ENCODE measurements at places on chromosomes 4 and X.

DNA sequence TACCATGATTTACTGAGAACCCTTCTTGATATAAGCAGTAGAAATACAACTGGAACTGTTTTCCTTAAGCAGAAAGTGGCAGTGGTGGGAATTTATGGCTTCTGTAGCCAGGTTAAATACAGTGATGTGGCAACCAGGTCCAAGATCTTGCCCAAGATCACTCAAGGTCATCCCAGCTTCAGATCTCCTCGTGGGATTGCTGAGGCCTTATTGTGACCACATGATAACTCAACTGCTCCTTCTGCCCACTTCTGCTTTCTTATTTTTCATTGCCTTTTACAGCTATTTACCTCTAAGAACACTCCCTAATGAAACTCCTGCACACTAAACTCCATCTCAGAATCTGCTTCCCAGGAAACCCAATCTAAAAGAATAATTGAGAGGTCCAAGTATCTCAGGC is 12.4 kb upstream of the CYBB start:
- DNase-seq = no peak

GRCh38 chrX:40281336-40282005 is 183.7 kb upstream of the BCOR start:
- no peak for DNase-seq

GRCh38 chr4:122163767-122164166 is 11.6 kb downstream of the BLTP1 start:
- DNase-seq = no peak

DNA sequence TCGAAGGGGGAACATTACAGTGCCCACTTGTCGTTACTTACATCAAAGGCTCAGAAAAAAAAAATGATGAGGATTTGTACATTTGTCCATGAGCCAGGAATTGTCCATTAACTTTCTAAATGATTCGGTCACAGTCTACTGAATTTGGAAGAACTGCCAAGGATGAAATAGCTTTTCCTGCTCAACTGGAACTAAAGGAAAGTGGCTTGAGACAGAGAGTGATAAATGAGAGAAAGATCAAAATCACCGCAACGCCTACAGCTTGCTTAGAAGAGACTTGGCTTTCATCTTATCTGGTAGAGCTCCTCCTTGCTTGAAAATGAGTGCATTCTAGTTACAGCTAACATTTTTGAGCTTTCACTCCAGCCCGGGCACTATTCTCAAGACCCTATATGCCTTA is 55.5 kb upstream of the ADGRG2 start:
- no peak for DNase-seq

GRCh38 chr4:56999751-57000150 is 21.1 kb downstream of the POLR2B start:
- no peak for DNase-seq

DNA sequence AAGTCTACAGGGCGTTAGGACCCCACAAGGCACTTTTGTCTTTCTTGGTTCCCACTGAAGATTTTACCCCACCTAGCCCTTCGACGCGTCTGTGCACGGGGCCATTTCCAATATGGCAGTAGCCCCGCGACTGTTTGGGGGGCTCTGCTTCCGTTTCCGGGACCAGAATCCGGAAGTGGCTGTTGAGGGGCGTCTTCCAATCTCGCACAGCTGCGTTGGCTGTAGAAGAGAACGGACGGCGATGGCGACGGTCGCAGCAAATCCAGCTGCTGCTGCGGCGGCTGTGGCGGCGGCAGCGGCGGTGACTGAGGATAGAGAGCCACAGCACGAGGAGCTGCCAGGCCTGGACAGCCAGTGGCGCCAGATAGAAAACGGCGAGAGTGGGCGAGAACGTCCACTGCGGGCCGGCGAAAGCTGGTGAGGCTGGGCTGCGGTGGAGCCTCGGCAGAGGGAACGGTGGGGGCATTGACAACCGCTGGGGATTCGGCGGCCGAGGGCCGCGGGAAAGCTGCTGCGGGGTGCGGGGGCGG is at the start of gene USP11:
Gene USP11, plus strand, starts transcription at position 207 of the 530 bp plus-strand sequence. Its CDS starts 35 bp downstream, at position 242.
- DNase-seq = no peak

- no peak for DNase-seq
Measured at GRCh38 chrX:109831326-109831985, 98.4 kb upstream of the ACSL4 start.

GRCh38 chr4:24885342-24885741 is 27.5 kb downstream of the CCDC149 start:
- no peak for DNase-seq

- DNase-seq = no peak
Measured at GRCh38 chrX:154731184-154731583, 19.7 kb downstream of the GAB3 start.

GRCh38 chr4:24646798-24647460 is 62.6 kb upstream of the DHX15 start:
- no peak for DNase-seq
